ENCODE measurements at places on chromosomes 3 and 15.

DNA sequence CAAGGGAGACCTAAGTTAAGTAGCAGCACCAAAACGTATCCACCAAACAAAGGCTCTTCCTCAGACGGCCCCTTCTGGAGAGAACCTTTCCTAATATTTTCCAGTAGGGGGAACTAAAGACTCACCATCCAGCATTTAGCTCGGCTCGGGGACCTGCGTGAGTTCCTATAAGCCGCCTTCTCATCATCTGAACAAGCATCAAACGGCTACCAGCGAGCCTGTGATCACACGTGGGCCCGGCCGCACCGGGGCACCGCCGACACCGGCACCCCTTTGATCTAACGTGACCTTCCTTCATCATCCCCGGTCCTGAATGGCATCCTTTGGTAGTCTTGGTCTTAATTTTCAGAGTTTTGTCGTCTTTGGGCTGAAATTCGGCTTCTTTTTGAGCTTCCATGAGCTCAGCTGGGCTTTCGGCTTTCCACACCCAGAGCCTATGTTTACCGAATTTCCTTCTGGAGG, 1.4 kb upstream of the ROBO2 start:
- DNase-seq = no peak

GRCh38 chr15:58513726-58514336, 82.0 kb downstream of the LIPC start:
- no peak for DNase-seq

GRCh38 chr3:32432711-32433530, 41.3 kb downstream of the CMTM7 start:
- DNase-seq = no peak

GRCh38 chr3:153072382-153072781, 89.6 kb upstream of the RAP2B start:
- DNase-seq = no peak

DNA sequence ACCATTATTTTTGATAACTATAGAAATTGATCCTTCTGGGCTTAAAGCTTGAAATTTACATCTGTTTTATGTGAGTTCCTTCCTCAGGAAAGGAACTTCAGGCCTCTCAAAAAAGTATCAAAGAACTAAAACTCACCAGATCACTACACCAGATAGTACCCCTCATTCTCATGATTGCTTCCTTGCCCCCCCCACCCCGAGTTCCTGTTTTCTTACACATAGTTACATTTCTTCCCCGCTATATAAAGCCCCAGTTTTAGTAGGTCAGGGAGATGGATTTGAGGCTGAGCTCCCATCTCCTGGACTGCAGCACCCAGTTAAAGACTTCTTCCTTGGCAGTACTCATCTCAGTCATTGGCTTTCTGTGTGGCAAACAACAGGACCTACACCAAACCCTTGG, 80.3 kb upstream of the HRH1 start:
- no peak for DNase-seq

GRCh38 chr15:62888623-62889022, 153.9 kb upstream of the TPM1 start:
- no peak for DNase-seq

- DNase-seq = no peak
These were observed 83.9 kb upstream of the MEX3B start for GRCh38 chr15:82129761-82130160.

GRCh38 chr15:66241087-66241907, 12.3 kb downstream of the MEGF11 start:
- DNase-seq = no peak

DNA sequence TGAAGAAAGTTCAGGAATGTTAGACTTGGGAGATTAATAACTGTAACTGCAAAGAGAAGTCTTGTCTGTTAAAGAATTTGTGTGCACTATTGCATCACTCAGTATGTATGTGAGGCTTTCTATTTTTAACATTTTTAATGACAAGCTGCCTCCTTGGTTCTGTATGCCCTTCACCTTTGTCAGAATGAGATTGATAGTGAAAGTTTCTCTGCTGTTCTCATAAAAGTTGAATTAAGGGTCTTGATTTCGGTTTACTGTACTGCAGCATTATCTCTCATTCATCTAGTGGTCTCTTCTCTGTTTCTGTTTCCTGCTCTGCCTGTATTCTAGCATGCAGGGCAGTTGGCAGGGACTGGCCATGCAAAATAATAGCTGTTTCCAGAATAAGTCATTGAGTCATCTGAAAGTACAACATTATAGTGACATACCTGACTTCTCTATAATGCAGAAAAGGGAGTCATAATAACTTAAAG, 454.9 kb downstream of the IL5RA start:
- no peak for DNase-seq

DNA sequence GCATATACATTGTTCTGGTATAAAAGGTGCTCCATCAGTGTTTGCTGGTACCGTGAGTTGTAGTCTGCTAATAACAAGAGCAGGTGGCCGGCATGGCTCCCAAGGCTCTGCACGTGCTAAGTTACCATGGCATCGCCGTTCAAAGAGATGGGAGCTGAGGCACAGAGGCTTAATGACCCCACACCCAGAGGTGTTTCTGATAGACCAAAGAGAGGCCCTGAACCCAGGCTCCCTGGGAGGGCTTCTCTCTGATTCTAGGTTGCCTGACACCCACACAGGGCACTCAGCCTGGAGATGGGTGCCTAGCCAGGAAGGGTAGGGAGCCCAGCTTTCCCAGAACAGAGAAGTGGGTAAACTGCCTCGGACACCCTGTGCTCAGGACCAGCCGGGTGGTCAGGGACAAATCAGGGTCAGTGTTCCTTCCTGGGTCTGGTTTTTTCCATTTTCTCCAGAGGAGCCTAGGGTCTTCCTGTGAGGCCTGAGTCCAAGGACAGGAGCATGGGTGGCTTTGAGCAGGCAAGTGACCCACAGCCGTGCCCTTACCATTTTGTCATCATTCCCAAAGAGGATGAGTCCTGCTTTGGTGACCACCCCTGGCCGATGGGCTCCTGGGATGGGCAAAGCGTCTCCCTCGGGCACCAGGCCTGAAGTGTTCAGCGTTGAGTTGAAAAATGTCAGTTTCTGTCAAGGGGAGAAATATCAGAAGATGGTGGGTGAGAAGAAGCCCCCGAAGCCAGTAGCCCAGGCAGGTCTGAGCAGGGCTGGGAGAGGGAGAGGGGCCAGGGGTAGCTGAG, 27.3 kb downstream of the ALDH1L1 start:
- DNase-seq = no peak

GRCh38 chr3:15452156-15452555, 24.8 kb downstream of the EAF1 start:
- no peak for DNase-seq

DNA sequence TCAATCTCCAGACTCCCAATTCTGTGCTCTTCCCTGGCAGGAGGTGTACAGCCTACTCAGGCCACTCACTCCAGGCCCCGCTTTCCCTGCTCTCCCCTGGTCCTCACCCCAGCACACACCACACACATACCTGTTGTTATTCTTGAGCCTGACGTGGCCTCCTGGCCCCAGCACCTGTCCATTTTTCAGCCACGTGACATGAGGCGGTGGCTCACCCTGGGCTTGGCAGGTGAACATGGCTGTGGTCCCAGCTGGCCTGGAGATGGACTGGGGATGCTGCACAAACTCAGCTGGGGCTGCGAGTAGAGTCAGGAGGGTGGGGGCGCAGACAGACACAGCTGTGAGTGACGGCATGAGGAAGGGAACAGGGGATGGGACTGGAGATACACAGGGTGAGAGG, 27.3 kb downstream of the RNU5B-1 start:
- no peak for DNase-seq

Measured in activated CD8-positive, alpha-beta memory T cell treated with anti-CD3 and anti-CD28 coated beads for 4 hours (primary cell).